ENCODE measurements at places on chromosomes 2 and 18.

- H3K27me3 ChIP-seq, result no peaks in the 10 kb centered on the region
- H3K27ac ChIP-seq, result no peak overlapping the region
- no peaks in the 10 kb centered on the region for H3K4me1 ChIP-seq
- no peak overlapping the region for H3K4me3 ChIP-seq
- DNase-seq, result no peak
- no peaks in the 10 kb centered on the region for H3K36me3 ChIP-seq
Measured at GRCh38 chr18:50653402-50654093, 93.7 kb downstream of the MAPK4 start.

DNA sequence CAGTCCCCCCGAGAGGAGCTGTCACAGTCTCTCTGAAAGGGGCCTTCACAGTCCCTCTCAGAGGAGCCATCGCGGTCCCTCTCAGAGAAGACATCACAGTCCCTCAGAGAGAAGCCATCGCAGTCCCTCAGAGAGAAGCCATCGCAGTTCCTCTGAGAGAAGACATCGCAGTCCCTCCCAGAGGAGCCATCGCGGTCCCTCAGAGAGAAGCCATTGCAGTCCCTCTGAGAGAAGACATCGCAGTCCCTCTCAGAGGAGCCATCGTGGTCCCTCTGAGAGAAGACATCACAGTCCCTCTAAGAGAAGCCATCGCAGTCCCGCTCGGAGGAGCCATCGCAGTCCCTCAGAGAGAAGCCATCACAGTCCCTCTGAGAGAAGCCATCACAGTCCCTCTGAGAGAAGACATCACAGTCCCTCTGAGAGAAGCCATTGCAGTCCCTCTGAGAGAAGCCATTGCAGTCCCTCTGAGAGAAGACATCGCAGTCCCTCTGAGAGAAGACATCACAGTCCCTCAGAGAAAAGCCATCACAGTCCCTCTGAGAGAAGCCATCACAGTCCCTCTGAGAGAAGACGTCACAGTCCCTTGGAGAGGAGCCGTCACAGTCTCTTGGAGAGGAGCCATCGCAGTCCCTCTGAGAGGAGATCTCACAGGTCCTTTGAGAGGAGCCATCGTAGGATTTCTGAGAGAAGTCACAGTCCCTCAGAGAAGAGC is 1.3 kb upstream of the ZNF512 start:
- peaks cover 33% of the 10 kb centered on the region for H3K36me3 ChIP-seq
- DNase-seq, result no peak
- no peak overlapping the region for H3K27ac ChIP-seq
- peak overlapping the region; percentile 99 for H3K4me3 ChIP-seq
- peaks cover 16% of the 10 kb centered on the region for H3K4me1 ChIP-seq
- peaks cover 7% of the 10 kb centered on the region for H3K27me3 ChIP-seq

DNA sequence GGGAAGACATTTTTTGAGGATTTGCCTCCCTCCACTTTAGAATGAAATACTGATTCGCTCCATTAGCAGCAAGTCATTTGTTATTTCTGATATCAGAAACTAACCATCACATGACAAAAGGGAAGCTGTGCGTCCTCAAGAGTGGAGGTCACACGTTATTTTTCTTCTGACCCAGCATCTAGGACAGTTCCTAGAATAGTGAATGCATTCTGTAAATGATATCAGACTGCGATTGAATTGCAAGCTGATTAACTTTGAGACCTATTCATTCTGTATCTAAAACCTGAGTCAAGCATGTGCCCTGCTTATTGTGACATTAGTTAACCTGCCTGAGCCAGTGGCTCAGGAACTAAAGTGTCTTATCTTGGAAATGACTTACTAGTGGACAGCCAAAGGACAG is 10.1 kb downstream of the DAPL1 start:
- H3K36me3 ChIP-seq, result no peaks in the 10 kb centered on the region
- H3K27ac ChIP-seq, result no peak overlapping the region
- H3K27me3 ChIP-seq, result no peaks in the 10 kb centered on the region
- no peak for DNase-seq

- H3K4me3 ChIP-seq, result no peak overlapping the region
- H3K36me3 ChIP-seq, result no peaks in the 10 kb centered on the region
- no peaks in the 10 kb centered on the region for H3K4me1 ChIP-seq
- no peak overlapping the region for H3K27ac ChIP-seq
- peaks cover 2% of the 10 kb centered on the region for H3K27me3 ChIP-seq
Measured at GRCh38 chr2:104444392-104444791, 409.5 kb upstream of the POU3F3 start.

DNA sequence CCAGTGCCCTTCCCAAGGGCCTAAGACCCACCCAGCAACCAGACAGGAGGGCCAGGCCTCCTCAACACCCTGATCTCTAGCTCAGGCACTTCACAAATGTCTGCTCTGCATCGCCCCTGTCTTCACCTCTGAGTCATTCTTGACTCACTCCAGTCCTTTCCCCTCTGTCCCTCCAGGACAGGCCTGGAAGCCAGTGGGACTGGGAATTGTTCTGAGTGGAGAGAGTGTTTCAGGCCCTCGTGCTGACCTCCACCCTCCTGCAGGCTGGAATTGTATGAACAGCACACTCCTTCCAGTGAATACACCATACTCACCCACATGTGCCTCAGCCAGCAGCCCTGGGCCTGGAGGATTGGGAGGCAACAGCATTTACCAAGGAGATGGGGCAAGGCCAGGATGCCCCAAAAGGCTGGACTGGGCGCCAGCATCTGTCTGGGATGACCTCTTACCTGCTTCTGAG is 304.2 kb downstream of the CYP26B1 start:
- H3K4me1 ChIP-seq, result no peaks in the 10 kb centered on the region
- H3K27ac ChIP-seq, result no peak overlapping the region
- H3K36me3 ChIP-seq, result no peaks in the 10 kb centered on the region
- H3K4me3 ChIP-seq, result no peak overlapping the region
- DNase-seq, result no peak

DNA sequence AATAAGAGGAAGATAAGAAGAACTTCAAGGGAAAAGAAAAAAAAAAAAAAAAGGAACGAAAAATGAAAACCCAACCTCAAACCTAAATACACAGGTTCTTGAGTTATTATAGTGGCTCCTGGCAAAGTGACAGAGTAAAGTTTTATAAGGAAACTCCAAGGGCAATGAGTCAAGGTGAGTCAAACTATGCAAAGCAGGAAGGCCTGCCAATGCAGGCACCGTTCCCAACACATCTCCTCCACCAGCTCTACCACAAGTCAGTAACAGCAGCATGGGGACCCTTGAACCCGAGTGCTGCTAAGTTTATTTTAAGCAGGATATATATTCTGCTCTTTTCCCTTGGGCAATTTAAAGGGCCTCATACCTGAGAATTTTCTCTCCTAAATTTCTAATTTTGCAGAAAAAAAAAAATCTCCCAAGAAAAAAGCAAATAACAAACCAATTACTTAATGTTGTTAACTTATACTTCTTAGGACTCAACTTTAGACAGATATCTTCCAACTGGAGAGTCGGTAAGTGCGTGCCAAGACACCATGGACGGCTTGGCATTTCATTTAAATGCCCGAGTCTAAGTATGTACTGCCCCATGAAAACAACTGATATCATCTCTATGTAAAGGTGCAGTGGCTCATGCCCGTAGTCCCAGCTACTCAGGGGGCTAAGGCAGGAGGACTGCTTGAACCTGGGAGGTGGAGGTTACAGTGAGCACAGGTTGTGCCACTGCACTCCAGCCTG is 75.7 kb upstream of the TFCP2L1 start:
- H3K4me3 ChIP-seq, result no peak overlapping the region
- H3K27ac ChIP-seq, result no peak overlapping the region
- no peaks in the 10 kb centered on the region for H3K27me3 ChIP-seq
- H3K36me3 ChIP-seq, result peaks cover 14% of the 10 kb centered on the region
- DNase-seq, result no peak
- peaks cover 4% of the 10 kb centered on the region for H3K4me1 ChIP-seq

DNA sequence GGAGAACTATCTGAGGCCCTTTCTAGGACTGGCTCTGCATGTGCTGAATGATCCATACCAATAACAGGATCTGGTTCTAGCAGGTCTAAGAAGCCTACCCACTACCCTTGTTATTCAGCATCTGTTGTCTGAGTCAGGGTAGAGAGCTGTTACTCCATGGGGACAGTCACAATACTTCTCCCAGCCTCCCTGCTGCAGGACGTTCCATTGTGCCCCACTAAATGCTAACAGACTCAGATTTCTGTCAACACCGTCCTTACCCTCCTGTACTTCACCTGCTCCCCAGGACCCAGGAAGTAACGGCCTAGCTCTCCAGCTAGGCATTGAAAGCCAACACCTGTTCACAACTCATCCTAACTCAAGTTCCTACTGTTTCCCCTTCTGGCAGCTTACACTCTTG is 719.7 kb upstream of the ID2 start:
- H3K27me3 ChIP-seq, result no peaks in the 10 kb centered on the region
- no peaks in the 10 kb centered on the region for H3K36me3 ChIP-seq
- no peak overlapping the region for H3K27ac ChIP-seq
- no peak for DNase-seq
- peaks cover 4% of the 10 kb centered on the region for H3K4me1 ChIP-seq
- no peak overlapping the region for H3K4me3 ChIP-seq

DNA sequence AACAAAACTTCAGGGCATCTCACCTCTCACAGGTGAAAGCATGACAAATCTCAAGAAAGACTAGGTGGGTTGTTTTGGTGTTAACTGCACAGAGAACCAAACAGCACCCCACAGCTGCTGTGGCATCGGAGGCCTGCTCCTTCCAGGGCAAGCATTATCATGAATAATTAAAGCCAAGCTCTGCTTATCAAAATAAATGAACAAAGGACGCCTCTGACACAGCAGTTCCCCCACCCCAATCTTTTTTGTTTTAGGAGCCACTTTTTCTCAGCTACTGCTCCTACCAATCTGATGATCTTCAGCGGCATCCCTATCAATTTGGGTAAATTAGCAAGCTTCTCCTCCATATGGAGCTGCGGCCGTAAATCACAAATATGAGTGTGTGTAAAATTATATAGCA is 58.6 kb downstream of the KLF7 start:
- no peak for DNase-seq
- H3K27ac ChIP-seq, result no peak overlapping the region
- H3K36me3 ChIP-seq, result peaks cover 29% of the 10 kb centered on the region
- H3K27me3 ChIP-seq, result no peaks in the 10 kb centered on the region
- H3K4me1 ChIP-seq, result peaks cover 16% of the 10 kb centered on the region

- peaks cover 4% of the 10 kb centered on the region for H3K4me1 ChIP-seq
- peaks cover 10% of the 10 kb centered on the region for H3K27me3 ChIP-seq
- H3K36me3 ChIP-seq, result no peaks in the 10 kb centered on the region
Measured at GRCh38 chr2:223262946-223263345, 211.0 kb downstream of the KCNE4 start.

DNA sequence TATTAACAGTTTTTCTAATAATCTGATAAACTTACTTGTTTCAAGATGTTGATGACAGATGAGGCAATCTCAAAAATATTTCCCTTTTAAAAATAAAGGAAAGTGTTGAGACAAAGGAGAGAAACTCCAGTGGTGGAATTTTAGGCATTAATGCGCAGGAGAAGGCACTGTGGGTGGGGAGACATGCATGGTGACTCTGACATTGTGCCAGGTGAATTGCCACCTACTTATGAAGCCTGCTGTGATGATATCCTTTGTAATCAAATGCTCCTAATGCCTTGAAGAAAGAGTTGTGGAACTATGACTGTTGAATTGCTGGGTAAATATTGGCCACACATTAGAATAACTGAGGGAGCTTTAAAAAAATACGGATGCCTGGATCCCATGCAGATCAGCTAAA is 101.4 kb downstream of the PLA2R1 start:
- DNase-seq, result no peak
- H3K27ac ChIP-seq, result no peak overlapping the region
- no peaks in the 10 kb centered on the region for H3K36me3 ChIP-seq
- H3K4me1 ChIP-seq, result no peaks in the 10 kb centered on the region
- no peaks in the 10 kb centered on the region for H3K27me3 ChIP-seq
- no peak overlapping the region for H3K4me3 ChIP-seq

GRCh38 chr2:97359861-97360584 is 229.7 kb downstream of the ANKRD36B start:
- DNase-seq, result peak; percentile 45
- H3K36me3 ChIP-seq, result no peaks in the 10 kb centered on the region
- H3K27ac ChIP-seq, result no peak overlapping the region

DNA sequence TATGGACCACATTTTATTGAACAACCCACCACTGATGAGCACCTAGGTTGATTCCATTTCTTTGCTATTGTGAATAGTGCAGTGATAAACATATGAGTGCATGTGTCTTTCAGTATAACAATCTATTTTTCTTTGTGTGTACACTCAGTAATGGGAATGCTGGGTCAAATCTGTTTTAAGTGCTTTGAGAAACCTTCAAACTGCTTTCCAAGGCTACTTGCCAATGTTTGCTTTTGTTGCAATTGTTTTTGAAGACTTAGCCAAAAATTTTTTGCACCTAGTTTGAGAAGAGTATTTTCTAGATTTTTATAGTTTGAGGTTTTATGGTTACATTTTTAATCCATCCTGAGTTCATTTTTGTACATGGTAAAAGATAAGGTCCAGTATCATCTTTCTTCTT is 587.4 kb upstream of the SETBP1 start:
- H3K4me3 ChIP-seq, result no peak overlapping the region
- no peak for DNase-seq
- no peak overlapping the region for H3K27ac ChIP-seq
- peaks cover 3% of the 10 kb centered on the region for H3K27me3 ChIP-seq
- peaks cover 1% of the 10 kb centered on the region for H3K4me1 ChIP-seq

DNA sequence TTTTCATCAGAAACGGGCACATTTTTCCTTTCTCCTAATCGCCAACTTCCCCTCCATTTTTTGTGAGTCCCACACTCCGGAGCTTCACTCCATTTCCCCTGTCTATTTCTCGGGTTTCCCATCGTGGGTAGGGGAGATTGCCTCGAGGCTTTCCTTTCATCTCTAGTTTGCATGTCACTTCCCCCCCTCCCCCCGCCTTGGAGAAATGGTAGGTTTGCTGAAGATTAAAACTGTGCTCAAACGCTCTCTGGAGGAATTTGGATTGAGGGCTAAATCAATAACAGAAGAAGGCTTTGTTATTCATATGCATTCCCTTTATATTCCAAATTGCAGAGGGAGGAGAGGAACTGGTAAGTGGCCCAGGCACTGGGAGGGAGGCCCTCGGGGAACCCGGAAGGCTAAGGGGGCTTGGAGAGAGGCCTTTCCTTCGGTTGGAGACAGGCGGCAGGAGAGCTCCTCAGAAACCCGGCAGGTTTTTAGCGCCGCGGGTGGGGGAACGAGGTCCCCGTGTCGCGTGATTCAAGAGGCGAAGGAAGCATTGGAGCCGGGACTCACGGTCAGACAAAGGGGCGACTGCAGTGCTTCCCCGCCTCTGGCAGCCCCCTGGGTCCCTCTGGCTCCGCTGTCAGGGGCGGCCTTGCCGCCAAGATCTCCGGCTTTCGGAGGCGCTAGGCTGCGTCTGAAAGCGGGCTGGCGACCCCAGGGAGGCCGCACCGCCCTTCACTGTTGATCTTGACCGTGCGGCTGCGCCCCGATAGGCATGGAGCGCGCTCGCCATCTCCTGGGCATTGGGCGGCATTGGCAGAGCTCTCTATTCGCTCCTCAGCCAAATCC is 2.4 kb upstream of the HOXD12 start:
- H3K4me1 ChIP-seq, result peaks cover 4% of the 10 kb centered on the region
- DNase-seq, result peak; percentile 85
- H3K4me3 ChIP-seq, result peak overlapping the region; percentile 86
- no peaks in the 10 kb centered on the region for H3K36me3 ChIP-seq
